CD4-positive, CD25-positive, alpha-beta regulatory T cell (primary cell): ENCODE measurements at places on chromosomes 11 and 22. TPM values are rescaled to one million over a fixed set of nuclear protein-coding genes. Genes with fewer than 3 reads are reported as not detected.

Gene OR2AG2
- not detected for total RNA-seq

Gene MPPED1
- total RNA-seq = not detected

Gene NAV2
- total RNA-seq = 0.59 TPM

DNA sequence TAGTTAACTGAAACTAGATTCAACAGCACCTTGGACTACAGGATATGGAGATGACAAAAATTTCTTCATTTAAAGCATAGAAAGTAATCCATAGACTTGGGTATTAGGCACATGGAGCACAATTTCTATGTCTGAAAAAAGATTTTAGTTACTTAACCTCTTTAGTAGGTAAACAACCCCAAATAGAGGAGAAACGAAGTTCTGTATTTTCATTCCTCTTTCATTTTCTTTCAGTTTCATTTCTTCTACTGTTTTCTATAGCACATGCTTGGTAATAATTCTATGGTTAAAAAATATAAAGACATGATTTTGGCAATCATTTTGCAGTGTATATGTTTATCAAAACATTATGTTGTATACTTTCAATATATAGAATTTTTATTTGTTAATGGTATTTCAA, 99.5 kb downstream of the CASP12 start:
- H3K27me3 ChIP-seq = no peaks in the 10 kb centered on the region
- DNase-seq = no peak
- H3K27ac ChIP-seq = peak overlapping the region; percentile 56

GRCh38 chr11:26947904-26948639, 45.8 kb upstream of the FIBIN start:
- H3K27me3 ChIP-seq = no peaks in the 10 kb centered on the region
- no peak for DNase-seq
- H3K4me3 ChIP-seq = no peak overlapping the region
- H3K36me3 ChIP-seq = no peaks in the 10 kb centered on the region
- H3K27ac ChIP-seq = no peak overlapping the region
- H3K4me1 ChIP-seq = no peaks in the 10 kb centered on the region

GRCh38 chr22:40727070-40727963, 48.0 kb downstream of the MCHR1 start:
- H3K36me3 ChIP-seq = no peaks in the 10 kb centered on the region
- peak overlapping the region; percentile 23 for H3K4me3 ChIP-seq
- peak overlapping the region; percentile 72 for H3K27ac ChIP-seq
- DNase-seq = no peak
- H3K27me3 ChIP-seq = no peaks in the 10 kb centered on the region

- no peaks in the 10 kb centered on the region for H3K36me3 ChIP-seq
- H3K27ac ChIP-seq = peak overlapping the region; percentile 67
- H3K27me3 ChIP-seq = no peaks in the 10 kb centered on the region
- peak; percentile 48 for DNase-seq
- H3K4me1 ChIP-seq = peaks cover 40% of the 10 kb centered on the region
These were observed 1.3 kb upstream of the HDAC10 start for GRCh38 chr22:50252082-50253045.

DNA sequence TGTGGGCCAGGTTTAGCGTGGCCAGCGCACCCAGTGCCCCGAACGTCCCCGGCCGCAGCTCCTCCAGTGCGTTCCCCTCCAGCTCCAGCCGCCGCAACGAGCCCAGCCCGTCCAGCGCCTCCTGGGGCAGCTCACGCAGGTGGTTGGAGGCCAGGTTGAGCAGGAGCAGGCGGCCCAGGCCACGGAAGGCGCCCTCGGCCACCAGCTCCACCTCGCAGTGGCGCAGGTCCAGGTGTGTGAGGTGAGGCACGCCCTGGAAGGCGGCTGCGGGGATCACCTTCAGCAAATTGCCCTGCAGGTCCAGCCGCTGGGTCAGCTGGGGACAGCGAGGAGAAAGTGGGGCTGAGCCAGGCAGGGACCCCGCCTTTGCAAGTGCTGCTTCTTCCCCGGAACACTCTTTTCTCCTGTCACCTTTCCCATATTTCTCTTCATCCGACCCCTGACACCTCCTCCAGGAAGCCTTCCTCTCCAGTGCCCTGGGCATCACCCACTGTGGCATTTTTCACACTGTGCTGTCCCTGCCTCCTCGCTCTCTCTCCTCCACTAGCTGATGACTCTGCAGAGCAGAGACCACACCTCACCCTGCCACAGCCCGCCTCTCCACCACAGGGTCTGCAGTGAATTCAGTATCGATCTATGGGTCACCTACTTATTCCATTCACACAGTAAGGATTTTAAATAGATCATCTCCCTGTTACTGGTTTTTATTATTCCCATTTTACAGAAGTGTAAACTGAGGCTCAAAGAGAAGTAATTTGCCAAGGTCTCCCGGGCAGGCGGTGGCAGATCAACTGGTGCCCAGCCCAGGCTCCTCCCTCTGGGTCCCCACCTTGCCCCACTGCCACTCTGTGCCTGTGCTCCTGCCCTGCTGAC, 1.9 kb downstream of the CHADL start:
- H3K36me3 ChIP-seq = no peaks in the 10 kb centered on the region
- peaks cover 11% of the 10 kb centered on the region for H3K4me1 ChIP-seq
- DNase-seq = no peak
- no peak overlapping the region for H3K4me3 ChIP-seq
- H3K27ac ChIP-seq = no peak overlapping the region
- H3K27me3 ChIP-seq = no peaks in the 10 kb centered on the region

- no peak overlapping the region for H3K27ac ChIP-seq
- no peaks in the 10 kb centered on the region for H3K4me1 ChIP-seq
- no peaks in the 10 kb centered on the region for H3K36me3 ChIP-seq
These were observed 14.4 kb downstream of the DIXDC1 start for GRCh38 chr11:111951565-111951964.

DNA sequence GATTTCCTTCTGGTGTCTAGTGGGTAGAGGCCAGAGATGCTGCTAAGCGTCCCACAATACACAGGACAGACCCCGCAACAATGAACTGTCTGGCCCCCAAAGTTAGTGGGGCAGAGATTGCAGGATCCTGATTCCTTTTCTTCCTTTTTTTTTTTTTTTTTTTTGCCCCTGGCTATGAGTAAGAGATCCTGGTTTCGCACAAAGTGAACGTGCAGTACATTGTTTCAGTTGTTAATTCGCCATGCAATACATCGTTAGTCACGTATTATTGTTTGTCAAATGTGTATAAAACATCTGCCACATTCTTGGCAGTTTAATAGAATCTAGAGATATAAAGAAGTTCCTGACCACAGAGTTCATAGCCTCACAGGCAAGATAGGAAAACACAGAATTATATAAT, 20.2 kb downstream of the ST3GAL4 start:
- no peak overlapping the region for H3K4me3 ChIP-seq
- no peak for DNase-seq
- H3K27me3 ChIP-seq = no peaks in the 10 kb centered on the region
- no peak overlapping the region for H3K27ac ChIP-seq

GRCh38 chr22:21457023-21457787, 10.0 kb upstream of the TMEM191C start:
- H3K27me3 ChIP-seq = no peaks in the 10 kb centered on the region
- no peak for DNase-seq
- no peak overlapping the region for H3K27ac ChIP-seq
- no peaks in the 10 kb centered on the region for H3K4me1 ChIP-seq
- H3K4me3 ChIP-seq = no peak overlapping the region
- H3K36me3 ChIP-seq = no peaks in the 10 kb centered on the region

DNA sequence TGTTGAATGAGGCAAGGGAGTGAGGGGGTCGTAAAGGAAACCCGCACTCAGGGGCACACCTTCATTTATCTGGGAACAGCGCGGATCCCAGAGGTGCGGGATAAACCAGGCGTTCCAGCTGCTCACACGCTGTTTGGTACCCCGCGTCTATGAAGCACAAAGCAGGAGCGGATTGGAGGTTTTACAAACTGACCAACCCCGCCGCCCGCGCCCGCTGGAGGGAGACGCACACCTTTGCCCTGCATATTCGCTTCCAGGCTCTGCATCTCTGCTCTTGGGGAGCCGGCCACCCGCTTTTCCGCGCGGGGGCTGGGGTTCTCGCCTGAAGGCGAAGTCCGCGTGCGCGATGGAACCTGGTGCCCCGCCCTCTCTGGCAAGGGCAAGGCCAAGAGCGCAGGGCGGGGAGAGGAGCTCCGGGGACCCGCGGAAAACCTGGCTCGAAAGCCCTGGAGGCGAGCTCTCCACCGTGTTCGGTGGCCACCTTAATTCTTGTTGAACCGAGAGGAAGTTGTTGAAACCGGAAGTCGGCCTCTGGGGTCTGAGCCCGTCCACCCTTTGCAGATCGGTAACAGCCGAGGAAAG, 6.8 kb upstream of the ALX4 start:
- H3K4me3 ChIP-seq = peak overlapping the region; percentile 19
- DNase-seq = no peak
- peaks cover 7% of the 10 kb centered on the region for H3K4me1 ChIP-seq
- peaks cover 54% of the 10 kb centered on the region for H3K27me3 ChIP-seq
- no peaks in the 10 kb centered on the region for H3K36me3 ChIP-seq
- no peak overlapping the region for H3K27ac ChIP-seq

GRCh38 chr11:64745521-64746328, 1.8 kb upstream of the RASGRP2 start:
- H3K4me3 ChIP-seq = peak overlapping the region; percentile 70
- DNase-seq = peak; percentile 86
- H3K36me3 ChIP-seq = peaks cover 5% of the 10 kb centered on the region
- H3K4me1 ChIP-seq = peaks cover 57% of the 10 kb centered on the region
- H3K27ac ChIP-seq = peak overlapping the region; percentile 93
- no peaks in the 10 kb centered on the region for H3K27me3 ChIP-seq
